Kidney tubule cell (primary cell): ENCODE measurements at places on chromosomes 6 and 20.

DNA sequence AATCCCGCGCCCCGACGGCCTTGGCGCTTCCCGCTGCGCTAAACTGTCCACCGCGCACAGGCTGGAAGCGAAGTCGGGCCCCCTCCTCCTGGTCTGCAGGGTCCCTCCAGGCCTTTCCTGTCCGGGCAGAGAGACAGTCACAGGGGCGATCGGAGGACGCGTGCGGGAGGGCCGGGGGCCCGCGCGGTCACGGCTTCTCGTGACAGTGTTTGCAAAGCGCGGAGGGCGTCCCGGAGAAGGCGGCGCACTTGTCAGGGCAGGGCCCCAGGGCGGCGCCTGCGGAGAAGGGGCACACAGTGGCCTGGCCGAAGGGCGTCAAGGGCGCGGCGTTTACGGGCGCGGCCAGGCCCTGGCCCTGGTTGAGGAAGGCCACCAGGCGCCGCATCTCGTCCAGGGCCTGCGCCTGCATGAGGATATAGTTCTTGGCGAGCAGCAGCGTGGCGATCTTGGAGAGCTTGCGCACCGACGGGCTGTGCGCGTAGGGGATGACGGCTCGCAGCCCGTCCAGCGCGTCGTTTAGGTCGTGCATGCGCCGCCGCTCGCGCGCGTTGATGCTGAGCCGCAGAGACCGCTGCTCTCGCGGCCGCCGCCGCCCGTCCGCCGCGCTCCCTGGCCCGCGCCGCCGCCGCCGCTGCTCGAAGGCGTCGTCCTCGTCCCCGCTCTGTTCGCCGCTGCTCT is 763 bp downstream of the BHLHE23 start:
- DNase-seq = no peak

DNA sequence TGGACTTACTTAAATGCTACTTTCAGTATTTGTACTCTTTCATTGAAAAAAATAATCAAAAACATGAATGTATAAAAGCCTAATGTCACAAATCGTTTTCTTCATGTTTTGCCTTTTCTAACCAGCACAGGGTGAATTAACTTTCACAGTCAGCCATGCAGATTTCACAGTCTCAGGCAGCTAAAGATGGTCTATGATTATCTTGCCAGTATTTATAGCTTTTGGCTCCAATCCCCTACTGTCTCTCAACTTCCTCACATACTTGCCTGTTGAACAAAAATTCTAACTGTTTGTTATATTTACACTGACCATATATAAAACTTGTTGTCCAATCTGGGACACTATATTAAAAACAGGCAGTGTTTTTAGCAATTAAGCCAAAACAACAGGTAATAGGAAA is 358.2 kb downstream of the ARHGAP18 start:
- DNase-seq = no peak

GRCh38 chr6:151044465-151045441 is 179.3 kb downstream of the MTHFD1L start:
- DNase-seq = peak; percentile 100

- DNase-seq = no peak
Observed at GRCh38 chr20:23115822-23116221, 29.7 kb upstream of the CD93 start.

DNA sequence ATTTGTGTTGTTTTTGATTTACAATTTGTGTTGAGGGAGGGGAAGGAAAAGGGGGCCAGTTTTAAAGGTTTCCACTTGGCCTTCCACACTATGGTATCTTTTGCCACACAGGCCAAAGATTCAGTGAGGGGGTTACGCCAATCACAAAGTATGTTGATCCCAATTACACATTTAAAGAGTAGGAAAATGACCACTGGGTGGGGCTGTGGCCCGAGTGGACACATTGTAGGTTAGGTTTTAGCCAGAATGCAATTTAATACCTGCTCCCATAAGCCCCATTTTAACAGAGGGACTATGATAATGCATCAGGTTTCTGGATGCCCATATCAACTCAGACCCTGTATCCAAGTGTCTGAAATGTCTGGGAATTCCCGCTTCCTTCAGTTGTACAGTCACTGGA is 15.6 kb downstream of the VGLL2 start:
- DNase-seq = no peak

DNA sequence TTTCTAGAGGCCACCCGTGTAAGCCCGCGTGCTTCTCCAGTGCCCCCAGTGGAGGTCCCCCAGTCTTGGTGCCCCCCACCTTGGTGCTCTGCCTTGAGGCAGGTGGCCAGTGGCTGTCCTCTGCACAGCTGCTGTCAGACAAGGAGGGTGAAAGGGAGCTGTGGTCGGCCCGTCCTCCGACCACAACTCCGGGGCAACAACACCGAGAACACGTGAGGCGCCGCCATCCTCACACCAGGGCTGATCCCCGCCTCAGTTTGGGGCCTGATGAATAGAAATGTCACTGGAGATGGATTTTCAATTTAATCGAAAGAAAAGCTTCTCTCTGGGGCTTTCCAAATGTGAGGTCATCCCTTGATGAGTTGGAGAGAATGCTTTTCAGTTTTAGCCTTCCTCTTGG is 304.6 kb downstream of the CDH4 start:
- peak; percentile 60 for DNase-seq

GRCh38 chr6:164347455-164347854 is 932.9 kb downstream of the QKI start:
- DNase-seq = no peak

GRCh38 chr6:7697820-7698623 is 27.9 kb upstream of the BMP6 start:
- peak; percentile 85 for DNase-seq

DNA sequence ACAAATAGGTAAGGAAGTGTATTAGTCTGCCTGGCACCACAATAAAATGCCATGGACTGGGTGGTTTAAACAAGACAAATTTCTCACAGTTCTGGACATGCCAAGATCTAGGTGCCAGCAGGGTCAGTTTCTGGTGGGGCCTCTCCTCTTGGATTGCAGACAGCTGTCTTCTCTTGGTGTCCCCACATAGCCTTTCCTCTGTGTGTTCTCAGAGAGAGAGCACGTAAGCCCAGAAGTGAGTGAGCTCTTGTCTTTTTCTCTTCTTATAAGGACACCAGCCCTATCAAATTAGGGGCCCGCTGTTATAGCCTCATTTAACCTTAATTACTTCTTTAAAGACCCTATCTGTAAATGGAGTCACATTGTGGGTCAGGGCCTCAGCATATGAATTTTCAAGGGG is 28.3 kb downstream of the SMPDL3A start:
- DNase-seq = no peak

DNA sequence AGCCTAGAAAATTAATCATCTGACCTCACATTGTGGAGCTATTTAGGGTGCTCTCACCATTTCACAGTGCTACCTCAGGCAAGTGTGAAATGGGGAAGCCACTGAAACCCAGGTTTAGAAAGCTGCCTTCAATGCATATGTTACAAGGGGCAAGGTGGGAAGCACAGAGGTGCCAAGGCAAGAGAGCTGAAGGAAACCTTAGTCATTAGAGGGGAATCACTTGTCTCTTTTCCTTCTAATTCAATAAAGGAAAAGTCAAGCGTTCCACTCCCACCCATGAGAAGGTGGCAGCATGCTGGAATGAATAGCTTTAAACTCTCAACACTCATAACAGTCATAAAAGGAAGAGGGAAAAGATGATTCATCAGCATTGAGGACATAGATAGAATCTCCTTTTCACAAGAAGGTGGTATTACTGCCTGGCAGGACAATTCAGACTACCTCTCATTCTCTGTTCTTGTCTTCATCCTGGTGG is 251.9 kb upstream of the IRAK1BP1 start:
- peak; percentile 34 for DNase-seq

- no peak for DNase-seq
Observed at GRCh38 chr6:100577425-100577824, 112.7 kb upstream of the SIM1 start.

GRCh38 chr6:10271982-10272381 is 142.9 kb downstream of the TFAP2A start:
- no peak for DNase-seq

DNA sequence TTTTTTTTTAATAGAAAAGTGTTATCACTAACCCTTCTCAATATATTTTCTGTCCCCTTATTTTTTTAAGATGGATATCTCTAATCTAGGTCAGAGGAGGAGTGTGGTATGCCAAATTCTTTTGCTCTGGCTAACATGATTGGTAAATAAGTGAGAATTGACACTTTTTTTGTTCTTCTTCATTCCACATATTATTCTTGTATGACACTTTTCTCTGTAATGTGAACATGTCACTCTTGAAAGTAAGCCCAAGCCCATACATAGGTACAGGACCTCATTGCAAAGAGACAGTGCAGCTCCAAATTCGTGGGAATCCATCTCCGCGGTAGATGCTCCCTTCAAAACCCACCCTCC is 142.5 kb upstream of the TCF21 start:
- no peak for DNase-seq

DNA sequence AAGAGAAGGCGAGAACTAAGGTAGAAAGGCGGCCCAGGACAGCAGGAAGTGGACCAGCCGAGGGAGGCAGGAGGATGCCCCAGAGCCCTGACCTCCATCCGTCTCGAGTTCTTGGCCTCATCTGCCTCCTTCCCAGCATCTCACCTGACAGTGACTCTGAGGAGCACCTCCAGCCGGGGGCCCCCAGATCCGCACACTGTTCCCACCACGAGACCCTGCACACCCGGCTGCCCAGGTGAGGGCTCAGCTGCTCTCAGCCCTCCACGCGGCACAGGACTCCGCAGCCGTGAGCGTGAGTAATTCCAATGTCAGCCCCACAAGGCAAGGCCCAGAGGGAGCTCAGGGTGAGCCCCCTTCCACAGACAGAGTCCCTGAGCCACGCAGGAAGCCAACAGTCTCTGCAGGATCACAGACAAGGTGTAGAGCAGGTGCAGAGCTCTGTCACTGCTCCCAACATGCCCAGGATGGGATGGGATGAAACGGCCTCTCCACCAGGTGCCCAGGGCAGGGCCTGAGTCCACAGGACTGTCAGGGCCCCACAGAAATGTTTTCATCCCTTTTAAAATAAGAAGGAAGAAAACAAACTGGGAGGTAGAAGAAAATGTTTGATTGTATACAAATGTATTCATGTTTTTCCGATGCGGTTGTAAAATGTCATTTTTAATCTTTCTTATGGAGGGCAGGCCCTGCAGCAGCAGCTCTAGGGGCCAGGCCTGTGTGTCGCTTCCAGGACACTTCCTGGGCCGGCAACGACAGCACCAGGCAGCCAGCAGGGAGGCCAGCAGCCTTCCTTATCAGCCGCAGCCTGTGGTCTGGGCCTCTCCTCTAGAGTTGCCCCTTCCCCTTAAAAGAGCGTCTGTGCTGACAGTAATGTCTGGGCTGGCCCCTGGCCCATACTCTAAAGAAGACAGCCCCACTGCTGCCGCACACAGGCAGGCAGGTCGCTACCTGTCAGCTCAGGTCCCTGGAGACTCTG is 66.9 kb downstream of the DLL1 start:
- no peak for DNase-seq

GRCh38 chr6:74065705-74066104 is 369.7 kb downstream of the CD109 start:
- no peak for DNase-seq

DNA sequence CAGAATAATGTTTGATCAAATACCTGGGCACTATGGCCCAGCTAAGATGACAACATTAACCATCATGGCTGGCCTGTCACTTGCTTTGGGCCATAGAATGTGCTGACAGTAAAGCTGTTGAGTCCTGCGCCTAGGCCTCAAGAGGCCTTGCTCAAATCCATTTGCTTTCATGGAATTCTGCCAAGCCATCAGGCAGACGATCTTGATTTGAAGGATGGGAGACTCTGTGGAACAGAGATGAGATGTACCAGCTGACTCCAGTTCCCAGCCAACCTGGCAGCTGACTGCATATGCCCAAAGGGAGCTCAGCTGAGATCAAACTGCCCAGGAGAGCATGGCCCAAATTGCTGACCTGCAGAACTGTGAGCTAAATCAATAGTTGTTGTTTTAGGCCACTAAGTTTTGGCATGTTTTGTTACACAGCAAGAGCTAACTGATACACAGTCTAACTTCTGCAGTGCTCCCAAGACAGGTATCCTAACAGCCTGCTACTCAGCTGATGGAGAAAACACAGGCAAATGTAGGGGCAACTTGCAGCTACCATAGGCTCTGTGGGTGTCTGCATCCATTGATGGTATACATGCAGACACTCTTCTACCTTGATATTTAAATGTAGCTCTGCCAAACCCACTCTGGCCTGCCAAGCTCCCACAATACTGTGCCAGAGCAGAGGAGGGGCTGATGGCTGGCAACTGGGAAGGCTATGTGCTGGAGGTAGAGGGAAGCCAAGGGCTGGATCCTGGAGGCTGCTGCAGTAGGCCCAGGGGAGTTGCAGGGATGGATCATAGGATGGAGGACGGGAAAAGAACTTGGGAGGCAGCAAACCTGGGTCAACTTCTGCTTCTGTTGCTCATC is 55.2 kb upstream of the RNF24 start:
- DNase-seq = no peak

- DNase-seq = no peak
Observed at GRCh38 chr20:16166737-16167136, 406.5 kb downstream of the KIF16B start.

DNA sequence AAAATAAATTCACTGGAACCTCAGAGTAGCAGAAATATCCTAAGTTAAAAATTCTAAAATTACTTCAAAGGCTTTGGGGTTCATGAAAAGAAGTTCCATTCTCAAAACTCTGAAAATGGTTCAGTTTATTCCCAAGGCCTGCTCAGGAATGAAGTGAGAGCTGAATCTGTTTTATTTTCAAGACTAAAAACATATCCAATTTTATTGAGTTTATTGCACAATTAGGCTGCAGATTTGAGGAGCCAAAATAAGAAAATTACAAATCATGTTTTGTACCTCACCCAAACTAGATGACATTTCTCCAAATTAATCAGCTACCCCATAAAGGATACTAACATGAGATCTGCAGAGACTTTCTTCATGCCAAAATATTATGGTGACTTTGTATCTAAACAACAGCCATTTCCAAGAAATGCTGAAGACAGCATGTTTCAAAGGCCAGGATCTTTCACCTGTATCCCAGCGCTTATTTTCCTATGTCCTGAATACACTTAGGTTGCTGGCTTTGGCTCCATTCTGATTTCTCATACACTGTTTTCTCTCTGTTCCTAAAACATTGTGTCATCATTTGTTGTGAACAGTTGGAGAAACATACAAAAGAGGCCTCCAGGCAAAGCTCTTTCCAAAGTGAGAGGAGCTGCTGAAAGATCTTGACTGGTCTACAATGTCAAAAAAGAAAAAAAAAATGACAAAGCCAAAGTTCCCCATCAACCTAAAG is 85.7 kb upstream of the F13A1 start:
- no peak for DNase-seq

DNA sequence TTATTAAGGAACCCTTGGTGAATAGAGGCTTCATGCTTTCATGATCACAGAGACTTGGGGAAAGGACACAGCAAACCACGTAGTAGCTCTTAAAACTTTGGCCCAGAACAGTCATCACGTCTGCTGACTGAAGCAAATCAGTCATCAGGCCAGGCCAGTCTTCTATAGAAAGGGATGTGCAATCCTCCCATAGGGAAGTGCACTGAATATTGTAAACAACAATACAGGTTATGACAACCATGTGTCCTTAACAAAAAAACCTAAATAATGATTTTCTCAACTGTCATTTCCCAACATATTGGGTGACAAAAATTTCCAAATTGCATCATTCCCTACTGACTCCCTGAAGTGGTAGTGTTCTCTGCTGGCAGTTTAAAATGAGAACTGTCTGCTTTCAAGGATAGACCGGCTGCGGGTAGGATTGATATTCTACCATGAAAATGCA is 388.2 kb upstream of the CITED2 start:
- peak; percentile 88 for DNase-seq

GRCh38 chr6:36962874-36963273 is 8.3 kb downstream of the PI16 start:
- DNase-seq = peak; percentile 48
